Stimulated activated CD4-positive, alpha-beta T cell treated with anti-CD3 and anti-CD28 coated beads, TNF-alpha, amount 100 ng/mL, for 1 hour (primary cell): ENCODE measurements at places on chromosomes 6 and 20.

DNA sequence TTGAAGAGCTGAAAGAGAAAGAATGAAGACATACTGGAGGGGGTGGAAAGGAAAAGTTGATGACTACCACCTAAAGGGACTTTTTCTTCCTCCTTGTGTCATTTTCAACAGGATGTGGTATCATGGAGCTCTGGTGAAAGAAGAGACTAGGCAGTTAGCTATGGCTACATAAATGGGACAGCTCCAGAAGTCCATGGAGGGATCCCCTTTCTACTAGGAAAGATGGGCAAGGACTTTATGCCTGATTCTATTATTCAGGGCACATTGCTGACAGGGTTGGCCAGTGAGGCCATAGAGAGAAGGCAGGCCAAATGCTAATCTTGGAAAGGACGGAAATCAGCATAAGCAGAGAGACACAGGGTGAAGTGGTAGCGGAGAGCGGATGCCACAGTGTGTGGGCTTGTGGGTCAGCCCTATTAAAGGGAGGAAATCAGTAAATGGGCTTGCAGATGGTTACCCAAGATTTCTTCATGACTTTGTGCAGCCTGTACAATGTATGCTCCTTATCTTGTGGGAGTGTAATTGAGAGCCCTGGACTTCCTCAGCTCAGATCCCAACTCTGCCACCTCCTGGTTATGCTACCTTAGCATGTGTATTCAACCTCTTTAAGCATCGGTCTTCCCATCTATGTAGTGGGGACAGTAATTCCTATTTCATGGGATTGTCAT is 77.4 kb upstream of the TMEM170B start:
- DNase-seq, result no peak

DNA sequence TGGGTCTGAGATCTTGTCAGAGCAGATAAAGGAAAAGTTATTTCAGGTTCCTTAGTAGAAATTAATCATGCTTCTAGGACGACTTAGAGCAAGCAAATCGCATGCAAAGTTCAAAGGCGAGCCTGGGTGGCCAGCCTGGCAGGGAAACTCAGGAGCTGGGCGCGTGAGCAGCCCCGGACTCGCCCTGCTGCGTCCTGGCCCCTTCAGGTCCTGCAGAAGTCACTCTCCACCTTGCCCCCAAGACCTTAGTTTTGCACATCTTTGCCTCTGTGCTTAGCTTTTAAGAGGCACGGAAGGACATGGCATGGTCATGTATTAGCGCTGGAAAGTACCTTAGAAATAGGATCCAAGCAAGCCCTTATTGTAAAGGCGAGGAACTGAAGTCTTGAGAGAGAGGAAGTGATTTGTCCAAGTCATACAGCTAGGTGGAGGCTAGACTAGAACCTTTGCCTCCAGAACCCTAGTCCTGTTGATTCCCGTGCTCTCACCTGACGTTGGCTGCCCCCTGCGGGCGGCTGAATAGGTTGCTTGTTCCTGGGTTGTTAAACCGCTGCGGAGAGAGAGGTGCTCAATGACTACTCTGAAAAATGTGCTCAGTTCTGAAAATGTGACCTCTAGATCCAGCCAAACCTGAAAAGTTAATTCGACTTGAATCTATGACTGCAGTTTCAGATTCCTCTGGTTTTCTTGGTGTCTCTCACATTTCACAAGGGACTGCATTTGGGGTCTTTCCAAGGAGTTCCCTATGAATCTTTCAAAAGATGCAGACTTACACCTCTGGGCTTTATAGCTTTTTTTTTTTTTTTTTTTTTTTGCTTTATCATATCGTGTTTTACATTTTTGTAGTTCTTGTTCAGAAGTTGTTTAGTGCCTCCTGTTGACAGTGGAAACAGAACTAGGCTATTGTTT is 2.7 kb downstream of the MYB start:
- DNase-seq, result peak; percentile 55

DNA sequence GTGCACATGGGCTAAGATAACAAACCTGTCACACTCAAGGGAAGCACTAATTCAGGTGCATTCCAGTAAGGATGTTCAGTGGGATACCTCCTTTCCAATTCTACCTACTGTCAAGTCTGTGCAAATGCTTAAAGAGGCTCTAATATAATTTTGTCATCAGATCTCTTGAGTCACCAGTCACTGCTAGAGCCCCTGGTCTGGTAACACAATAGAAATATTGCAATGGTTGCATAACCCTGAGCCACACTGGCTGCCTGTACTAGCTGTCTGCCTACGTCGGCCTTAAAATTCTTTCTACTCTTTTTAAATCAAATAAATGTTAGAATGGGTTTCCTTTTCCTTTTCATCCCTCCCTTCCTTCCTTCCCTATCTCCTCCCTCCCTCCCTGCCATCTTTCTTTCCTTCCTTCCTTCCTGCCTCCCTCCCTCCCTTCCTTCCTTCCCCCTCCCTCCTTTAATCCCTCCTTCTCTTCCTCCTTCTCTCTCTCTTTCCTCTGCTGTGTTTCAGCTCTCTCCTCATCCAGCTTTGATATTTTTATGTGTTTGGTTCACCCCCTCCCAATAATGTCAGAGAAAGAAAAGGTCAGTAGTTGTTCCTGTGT is 28.1 kb upstream of the OLIG3 start:
- no peak for DNase-seq

DNA sequence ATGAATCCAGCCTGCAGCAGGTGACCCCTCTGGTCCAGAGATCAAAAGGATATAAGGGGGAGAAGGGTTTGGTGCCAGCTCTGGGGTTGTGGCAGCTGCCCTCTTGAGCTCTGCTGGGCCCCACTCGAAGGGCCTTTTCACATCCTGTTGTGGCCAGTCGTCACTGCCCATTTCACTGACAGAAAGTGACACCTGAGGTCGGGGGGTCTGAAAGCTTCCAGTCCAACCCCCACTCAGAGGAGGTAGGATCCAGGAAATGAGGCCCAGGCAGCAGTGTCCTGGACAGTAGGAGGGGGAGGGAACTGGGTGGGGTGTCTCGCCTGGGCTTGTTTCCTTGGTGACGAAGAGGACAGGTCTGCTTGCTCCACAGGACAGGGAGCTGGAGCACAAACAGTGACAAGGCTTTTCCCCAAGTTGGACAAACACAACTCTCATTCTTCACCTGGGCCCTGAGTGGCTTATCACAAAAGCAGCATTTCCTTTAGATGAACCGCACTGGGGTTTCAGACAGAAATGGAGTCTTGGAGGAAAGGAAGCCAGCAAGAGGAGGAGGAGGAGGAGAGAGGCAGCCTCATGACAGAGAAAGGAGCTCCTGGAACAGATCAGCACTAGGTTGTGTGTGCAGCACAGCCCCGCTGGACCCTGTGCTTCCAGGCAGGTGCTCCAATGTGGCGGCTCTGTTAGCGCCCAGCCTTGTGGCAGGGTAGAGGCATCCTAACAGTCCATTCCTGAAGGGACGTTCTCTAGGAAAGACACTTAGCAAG is 11.0 kb downstream of the FRS3 start:
- DNase-seq, result no peak

DNA sequence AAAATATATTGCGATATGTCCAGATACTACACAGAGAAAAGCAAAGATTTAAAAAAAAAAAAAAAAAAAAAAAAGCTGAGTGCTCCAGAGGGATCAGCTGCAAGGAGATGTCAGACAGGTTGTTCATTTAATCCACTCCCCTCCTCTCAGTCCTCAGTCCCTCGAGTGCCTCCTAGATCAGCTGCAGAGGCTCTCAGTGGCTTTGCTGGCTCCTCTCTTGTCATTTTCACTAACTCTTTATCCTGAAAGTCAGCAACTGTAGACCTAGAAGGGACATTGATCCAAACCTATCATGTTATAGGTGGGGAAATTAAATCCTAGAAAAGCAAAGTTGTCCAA is 61.6 kb downstream of the KIAA0319 start:
- no peak for DNase-seq

DNA sequence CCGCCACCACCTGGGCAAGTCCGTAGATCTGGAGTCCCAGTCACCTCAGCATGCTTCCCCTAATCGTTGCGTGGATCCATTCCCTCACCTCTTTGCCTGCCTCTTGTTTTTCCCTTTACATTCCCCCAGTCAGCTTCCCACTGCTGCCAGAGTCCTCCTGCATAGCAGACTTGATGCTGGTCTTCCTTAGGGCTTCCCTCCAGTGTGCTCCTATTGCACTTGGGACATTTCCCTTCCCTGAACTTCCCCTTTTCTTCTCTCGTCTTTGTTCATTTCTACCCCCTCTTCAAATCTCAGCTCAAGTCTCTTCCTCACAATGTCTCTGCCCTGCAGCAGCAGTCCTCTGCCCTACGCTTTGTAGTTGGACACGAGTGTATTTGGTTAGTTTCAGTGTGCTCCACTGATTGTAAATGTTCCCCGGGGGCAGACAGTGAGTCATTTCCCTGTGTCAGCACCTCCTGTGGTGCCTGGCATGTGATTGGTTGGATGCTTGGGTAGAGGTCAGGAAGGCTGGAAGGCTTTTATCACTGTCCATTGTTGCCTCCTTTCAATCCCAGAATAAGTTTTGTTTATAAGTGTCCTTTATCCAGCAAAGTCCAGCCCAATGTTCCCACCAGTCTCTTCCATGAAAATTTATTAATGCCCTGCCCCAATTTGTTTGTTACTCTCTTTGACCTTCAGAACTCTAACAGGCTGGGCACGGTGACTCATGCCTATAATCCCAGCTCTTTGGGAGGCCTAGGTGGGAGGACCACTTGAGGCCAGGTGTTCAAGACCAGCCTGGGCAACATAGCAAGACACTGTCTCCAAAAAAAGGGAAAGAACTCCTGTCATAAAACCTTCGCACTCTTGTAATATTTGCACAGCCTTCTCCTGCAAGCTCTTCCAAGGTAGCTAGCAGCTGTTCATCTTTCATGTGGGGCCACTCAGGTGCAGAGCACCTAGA is 38.3 kb downstream of the FAM120B start:
- no peak for DNase-seq

DNA sequence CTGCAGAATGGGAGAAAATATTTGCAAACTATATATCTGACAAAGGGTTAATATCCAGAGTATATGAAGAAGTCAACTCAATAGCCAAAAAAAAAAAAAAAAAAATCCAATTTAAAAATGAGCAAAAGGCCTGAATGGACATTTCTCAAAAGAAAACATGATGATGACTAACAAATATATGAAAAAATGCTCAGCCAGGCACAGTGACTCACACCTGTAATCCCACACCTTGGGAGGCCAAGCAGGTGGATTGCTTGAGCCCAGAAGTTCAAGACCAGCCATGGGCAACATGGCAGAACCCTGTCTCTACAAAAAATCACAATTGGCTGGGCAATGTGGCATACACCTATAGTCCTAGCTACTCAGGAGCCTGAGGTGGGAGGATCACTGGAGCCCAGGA is 2.1 kb upstream of the ECHDC1 start:
- DNase-seq, result no peak

GRCh38 chr20:21033817-21034216 is 72.3 kb downstream of the LINC00237 start:
- DNase-seq, result no peak

DNA sequence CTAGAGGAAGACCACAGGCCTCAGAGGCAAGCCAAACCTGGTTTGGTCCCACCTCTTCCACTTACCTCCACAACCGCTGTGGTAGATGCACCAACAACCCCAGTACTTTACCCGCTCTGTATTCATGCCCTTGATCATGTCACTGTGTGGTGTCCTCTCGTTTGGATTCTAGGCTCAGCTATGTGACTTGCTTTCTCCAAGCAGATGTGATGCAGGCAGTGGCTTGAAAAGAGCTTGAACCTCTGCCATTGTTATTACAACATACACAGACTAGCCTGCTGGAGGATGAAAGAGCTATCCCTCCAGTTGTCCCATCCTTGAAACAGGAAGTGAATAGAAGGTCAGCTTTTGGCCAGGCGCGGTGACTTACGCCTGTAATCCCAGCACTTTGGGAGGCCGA is 147.7 kb downstream of the ZNF217 start:
- no peak for DNase-seq

GRCh38 chr6:159071843-159072769 is 27.3 kb upstream of the TAGAP start:
- DNase-seq, result no peak

- DNase-seq, result peak; percentile 35
These were observed 31.4 kb downstream of the HIVEP2 start for GRCh38 chr6:142913511-142914047.

- no peak for DNase-seq
These were observed 7.2 kb downstream of the GCNT2 start for GRCh38 chr6:10528158-10528981.

DNA sequence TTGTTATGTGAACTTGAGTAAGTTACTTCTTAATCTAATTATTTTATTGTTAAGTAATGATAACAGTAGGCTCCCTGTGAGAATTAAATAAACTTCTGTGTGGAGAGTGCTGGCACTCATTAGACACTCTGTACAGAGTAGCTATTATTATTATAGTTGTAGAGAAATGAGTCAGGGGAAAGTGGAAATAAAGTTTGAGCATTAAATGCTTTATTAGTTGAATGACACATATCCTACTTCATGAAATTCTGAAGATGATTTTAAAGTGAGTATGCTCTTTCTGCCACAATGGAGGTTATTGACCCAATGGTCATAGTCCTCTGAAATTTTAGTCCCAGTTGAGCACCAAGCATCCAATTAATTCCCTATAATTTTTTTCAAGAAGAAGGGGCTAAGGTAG is 5.9 kb downstream of the ECI2 start:
- no peak for DNase-seq

- DNase-seq, result no peak
These were observed 100.3 kb upstream of the ENPP5 start for GRCh38 chr6:46271107-46271506.

GRCh38 chr20:50054626-50055511 is 58.1 kb downstream of the UBE2V1 start:
- no peak for DNase-seq

DNA sequence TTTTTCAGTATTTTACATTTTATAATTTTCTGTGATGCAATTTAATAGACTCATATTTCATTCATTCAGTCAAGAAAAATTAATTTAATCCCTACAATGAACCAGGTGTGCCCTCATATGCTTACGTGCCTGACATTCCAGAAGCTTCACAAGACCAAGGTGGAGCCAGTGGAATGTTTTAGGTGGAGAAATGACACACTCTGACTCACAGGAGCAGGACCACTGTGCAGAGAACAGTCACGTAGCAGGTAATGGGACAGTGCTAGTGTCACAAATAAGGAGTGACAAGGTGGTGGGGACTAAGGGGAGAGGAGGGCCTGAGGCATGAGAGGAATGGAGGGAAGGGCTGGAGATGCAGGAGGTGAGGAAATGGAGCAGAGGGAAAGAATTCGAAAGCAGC is 37.0 kb upstream of the HLA-G start:
- DNase-seq, result no peak

DNA sequence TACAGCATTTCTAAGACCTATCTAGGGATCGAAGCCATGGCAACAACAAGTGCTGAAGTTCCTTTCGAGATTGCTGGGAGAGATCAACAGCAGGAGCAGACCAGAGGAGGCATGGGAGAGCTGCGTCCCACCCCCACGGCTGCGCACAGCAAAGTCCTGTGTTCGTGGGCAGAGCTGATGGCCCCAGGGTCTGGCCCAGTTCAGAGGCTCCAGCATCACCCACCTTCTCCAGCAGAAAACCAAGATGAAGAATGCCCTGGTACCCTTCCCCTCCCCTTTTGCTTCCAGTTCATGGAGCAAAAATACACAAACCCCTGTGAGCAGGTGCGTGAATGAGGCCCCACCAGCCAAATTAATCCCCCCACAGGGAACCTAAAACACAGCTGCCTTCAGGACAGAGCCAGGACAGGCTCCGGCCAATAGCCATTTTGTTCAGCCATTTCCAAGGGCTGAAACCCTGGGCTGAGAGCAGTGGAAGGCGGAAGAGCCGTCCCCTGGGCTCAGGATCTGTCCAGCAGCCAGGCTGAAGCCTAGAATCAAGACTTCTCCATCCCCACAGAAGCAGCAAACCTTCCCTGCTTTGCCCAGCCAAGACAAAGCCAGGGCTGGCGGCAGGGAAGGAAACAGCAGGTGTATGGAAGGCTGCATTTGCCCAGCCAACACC is 102.8 kb downstream of the PREX1 start:
- DNase-seq, result no peak

GRCh38 chr20:37943501-37944455 is 40.9 kb downstream of the VSTM2L start:
- no peak for DNase-seq
